ENCODE measurements at places on chromosomes 11 and 22.

DNA sequence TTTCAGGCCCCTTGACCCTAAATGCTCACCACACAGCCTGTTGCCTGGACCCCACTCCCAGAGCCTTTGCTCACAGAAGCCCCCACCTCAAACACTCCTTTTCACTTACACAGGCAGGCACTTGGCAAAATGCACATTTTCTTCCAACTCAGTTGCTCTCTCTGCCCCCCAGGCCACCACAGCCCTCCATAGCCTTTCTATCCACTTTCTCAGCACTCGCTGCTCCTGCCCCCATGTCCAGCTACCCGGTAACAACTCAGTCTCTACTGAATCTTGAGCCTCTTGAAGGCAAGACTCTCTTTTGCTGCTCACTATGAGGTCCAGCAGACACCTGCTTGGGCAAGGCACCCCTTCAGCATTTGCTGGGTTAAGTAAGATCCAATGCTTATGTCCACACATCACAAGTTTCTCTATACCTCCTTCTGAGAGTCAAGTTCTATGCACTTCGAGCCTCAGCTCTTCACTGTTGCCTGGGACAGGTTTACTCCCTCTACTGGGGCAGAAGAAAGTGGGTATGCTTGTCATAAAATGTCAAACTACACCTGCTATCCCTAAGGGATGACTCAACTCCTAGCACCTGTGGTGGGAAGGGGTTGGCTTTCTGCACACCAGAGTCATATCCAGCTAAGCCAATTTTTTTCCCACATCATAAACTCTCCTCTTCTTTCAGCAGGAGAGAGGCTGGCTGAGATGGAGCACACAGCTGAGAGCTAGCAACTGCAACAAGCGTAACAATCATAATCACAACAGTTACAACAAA is 36.9 kb downstream of the MORC2 start:
- DNase-seq: no peak

- no peak for DNase-seq
Observed at GRCh38 chr11:36791957-36792356, 193.9 kb upstream of the RAG2 start.

DNA sequence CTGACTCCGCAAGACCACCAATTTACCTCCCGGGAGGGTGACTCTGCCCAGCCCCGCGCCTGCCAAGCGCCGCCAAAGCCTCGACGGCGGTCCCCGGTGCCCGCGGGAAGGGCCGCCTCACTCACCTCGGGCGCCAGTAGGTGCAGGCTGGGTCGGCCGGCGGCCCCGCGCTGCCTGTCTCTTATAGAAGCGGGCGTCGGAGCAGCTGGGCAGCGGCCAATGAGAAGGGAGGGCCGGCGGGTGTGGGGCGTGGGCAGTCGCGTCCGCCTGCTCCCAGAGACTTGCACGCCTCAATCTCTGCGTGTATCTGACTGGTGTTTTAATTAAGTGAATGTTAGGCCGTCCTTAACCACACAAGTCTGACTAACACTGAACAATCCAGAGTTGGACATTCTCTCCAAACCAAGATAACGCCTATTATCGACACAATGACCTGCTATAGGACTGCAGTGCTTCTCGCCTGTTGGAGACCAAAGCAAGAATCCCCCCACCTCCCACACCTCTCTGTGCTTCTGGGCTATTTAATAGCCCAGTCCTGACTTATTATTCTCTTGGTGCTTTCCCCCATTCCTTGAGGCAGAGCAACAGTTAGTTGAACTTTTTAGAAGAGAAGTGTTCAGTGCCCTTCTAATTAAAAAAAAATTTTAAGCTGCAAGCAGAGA is at the start of gene TPH1:
Gene TPH1, minus strand, starts transcription at position 154 of the 662 bp plus-strand sequence. CDS start 5,507 bp downstream, outside the sequence.
- no peak for DNase-seq

GRCh38 chr11:65883058-65883761 is 3.6 kb downstream of the CTSW start:
- DNase-seq: no peak

DNA sequence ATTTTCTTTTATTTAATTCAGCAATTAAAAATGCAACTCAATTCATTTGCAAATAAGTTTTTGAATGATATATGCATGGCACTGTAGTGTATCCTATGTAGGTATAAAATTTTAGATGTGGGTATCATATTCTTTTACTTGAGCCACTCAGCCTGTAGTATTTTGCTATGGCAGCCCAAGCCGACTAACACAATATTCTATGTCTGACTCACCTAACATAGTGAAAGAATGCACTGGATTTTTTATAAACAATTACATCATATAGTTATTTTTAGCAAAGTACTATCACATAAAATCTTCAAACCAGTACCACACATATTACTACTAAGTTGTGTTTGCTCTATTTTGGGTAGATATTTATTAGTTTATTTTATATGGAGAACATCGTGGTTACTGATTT is 21.9 kb upstream of the GRIA4 start:
- DNase-seq: no peak

- no peak for DNase-seq
Observed at GRCh38 chr22:23268139-23268712, 87.9 kb downstream of the BCR start.

DNA sequence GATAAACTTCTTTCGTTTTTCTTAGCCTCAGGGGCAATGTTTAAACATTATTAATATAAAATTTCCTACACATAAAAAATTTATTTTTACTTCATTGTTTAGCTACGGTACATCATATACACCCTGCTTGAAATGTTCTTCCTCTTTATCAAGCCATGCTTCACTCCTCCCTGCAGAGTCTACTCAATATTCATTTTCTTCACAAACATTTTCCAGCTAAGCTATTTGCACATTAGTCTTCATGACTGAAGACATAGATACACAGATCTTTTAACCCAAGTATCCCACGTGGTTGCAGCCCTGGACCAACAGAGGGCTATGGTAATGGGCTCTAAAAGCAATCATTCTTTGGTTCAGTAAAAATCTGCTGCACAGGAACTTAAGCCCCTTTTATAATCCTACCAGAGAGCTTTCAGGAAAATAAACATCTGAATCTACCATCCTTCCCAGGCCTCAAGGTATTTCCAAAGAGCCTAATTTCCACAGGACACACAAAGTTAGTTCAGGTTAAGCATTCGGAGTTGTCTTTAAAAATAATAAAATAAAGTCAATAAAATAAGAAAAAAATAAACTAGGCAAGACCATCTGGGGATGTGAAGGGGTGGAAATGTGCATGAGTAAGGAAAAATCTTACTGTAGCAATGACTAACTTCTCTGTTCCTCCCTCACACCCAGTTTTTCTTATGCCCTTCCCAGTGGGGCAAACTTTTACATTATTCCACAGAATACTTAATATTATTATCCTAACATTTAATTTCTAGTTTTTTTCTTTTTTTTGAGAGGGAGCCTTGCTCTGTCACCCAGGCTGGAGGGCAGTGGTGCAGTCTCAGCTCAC is 21.6 kb upstream of the OR6X1 start:
- DNase-seq: no peak

Measured in stimulated activated CD4-positive, alpha-beta T cell treated with anti-CD3 and anti-CD28 coated beads, TNF-alpha, amount 100 ng/mL, for 1 hour (primary cell).